B cell (primary cell): ENCODE measurements at places on chromosomes 2 and 18. TPM values are rescaled to one million over a fixed set of nuclear protein-coding genes. Genes with fewer than 3 reads are reported as not detected.

The IL1RN gene
- polyA plus RNA-seq: 0.40 and 0.79 TPM in 2 replicates

The COX7A2L gene
- polyA plus RNA-seq: 39.4 and 40.6 TPM in 2 replicates

The ONECUT2 gene
- polyA plus RNA-seq: not detected in 2 replicates

- DNase-seq: no peak
Observed at GRCh38 chr2:160097326-160097725, 34.9 kb upstream of the PLA2R1 start.

DNA sequence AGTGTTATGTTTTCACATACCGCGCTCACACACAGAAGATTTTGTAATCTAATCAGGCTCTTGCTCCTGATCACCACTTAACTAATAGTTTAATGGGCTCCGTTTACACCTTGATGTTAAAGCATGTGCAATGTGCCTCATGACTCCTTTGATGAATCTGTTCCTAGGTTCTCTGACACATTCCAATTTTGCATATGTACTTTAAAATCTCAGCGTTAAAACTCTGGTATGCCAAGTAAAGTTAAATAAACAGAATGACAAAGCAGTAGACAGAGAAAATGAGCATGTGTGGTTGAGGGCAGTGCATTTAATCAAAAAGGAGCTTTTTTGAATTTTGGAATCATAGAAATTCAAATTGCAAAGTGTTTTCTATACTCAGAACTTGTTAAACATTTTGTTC is 96.4 kb downstream of the TCF4 start:
- no peak for DNase-seq

GRCh38 chr2:126244937-126245336 is 411.0 kb upstream of the GYPC start:
- DNase-seq: peak; percentile 3

DNA sequence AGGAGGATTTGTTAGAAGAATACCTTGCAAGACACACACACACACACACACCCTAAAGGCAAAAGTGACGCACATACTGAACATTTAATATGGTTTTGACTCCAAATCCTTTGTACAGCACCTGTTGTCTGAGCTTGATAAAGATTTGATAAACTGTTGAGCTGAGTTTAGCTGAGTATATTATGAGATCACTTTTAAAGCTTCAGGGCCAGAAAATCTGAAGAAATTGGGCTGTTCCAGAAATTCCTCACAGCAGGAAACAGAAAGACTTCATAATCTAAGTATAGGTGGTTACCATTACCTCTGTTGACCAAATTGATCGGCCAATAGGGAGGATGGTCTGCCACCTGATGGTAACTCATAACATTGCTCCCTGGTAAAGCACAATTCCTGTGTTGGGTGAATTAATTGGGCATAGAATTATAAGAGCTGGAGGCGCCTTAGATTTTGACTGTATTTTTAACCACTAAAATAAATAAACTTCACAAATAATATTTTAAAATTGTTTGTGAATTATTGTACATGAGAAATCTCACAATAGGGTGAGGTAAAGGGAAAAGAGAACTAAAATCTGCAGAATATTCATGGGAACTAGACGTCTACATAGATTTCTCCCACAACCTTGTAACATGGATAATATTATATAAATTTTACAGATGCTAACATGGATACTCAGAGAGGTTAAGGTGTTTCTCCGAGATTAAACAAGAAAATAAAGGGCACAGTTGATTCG is 21.8 kb upstream of the RPIA start:
- peak; percentile 72 for DNase-seq
